GM04503 (cell line): ENCODE measurements at places on chromosomes 13 and 19.

DNA sequence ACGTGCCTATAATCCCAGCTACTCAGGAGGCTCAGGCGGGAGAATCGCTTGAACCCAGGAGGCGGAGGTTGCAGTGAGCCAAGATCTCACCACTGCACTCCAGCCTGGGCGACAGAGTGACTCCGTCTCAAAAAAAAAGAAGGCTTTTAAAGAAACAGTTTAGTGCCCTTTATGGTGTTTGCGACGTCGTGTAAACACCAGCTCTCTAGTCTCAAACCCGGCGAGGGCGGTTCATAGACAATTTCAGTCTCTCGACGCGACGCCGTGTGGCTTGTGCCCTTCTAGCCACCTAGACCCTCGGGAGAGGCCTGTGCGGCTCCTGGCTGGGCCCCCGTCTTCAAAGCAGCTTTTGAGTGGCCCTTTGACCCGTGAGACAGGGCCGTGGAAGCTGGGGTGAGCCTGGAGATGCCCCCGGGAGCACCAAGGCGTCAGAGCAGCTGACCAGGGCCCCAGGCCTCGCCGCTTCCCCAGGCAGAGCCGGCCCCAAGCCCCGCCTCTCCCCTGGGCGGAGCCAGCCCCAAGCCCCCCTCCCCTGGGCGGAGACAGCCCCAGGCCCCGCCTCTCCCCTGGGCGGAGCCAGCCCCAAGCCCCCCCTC, 5.0 kb upstream of the MADCAM1 start:
- DNase-seq: no peak

DNA sequence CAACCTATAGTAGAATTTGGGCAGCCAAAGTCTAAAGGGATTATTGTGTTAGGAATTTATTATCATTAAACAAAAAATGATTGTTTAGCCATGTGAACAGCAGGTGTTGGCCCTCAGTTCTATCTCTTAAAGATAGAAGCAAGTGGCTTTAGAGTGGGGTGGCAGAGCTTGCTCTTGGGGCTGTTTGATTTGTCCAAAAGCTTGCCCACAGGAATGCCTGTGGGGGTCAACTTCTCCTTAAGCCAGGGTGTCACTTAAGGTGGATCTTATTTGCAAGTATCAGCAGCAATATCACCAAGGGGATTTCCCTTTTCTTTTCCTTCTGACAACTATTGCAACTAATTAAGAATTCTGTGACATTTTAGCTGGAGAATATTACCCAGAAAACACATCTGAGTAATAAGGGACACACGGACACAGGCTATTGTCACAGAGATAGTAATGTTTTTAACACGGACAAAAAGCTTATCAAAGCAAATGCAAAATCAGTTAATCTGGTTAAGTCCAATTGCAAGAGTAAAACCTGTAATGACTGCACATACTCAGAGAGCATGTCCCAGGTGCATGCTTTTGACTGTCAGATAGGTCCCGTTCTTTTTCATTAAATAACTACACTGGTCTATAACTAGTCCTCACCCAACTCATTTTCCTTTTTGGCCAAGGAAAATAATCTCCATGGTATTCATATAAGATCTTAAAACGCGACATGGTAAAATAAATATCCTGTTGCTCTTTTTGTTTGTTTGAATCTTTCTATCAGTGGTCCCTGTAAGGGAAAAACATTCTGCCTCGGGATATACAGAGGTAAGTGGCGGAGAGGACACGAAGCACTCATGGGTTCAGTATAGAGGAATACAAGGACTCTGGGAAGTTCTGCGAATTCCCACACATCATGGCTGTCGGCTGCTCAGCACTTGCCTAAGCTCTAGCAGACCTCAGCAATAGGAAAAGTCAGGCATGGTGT, 172.1 kb upstream of the RFC3 start:
- DNase-seq: no peak

GRCh38 chr19:30522341-30522740, 150.2 kb downstream of the ZNF536 start:
- DNase-seq: no peak

- DNase-seq: no peak
These were observed 17.0 kb downstream of the KL start for GRCh38 chr13:33033051-33033812.

DNA sequence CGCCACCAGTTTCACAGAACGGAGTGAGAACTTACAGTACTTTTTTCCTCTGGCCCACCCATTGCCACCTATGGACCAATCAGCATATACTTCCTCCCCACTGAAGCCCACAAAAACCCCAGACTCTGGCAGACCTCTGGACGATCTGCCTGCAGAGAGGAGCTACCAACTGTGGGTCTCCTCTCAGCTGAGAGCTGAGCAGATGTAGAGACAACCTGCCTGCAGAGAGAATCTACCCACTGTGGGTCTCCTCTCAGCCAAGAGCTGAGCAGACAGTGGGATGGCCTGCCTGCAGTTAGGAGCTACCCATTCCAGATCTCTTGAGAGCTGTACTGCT, 69.7 kb downstream of the PIBF1 start:
- DNase-seq: no peak
